ENCODE measurements at places on chromosomes 6 and 20. TPM values are rescaled to one million over a fixed set of nuclear protein-coding genes. Genes with fewer than 3 reads are reported as not detected.

Gene ID4
- total RNA-seq: 12.0 TPM

Gene CYP39A1
- total RNA-seq: 0.84 TPM

Gene TAF4
- total RNA-seq: 11.8 TPM

Gene KCNG1
- total RNA-seq: 45.9 TPM

Gene SNAP91
- total RNA-seq: 0.24 TPM

Gene SMLR1
- total RNA-seq: not detected

Gene THEMIS
- 0.07 TPM for total RNA-seq

Gene FAM217A
- total RNA-seq: not detected

Gene SLCO4A1
- total RNA-seq: 0.43 TPM

GRCh38 chr6:19325335-19325789 is 511.8 kb upstream of the ID4 start:
- no peak for DNase-seq

GRCh38 chr6:98067375-98067774 is 767.0 kb upstream of the POU3F2 start:
- no peak for DNase-seq

DNA sequence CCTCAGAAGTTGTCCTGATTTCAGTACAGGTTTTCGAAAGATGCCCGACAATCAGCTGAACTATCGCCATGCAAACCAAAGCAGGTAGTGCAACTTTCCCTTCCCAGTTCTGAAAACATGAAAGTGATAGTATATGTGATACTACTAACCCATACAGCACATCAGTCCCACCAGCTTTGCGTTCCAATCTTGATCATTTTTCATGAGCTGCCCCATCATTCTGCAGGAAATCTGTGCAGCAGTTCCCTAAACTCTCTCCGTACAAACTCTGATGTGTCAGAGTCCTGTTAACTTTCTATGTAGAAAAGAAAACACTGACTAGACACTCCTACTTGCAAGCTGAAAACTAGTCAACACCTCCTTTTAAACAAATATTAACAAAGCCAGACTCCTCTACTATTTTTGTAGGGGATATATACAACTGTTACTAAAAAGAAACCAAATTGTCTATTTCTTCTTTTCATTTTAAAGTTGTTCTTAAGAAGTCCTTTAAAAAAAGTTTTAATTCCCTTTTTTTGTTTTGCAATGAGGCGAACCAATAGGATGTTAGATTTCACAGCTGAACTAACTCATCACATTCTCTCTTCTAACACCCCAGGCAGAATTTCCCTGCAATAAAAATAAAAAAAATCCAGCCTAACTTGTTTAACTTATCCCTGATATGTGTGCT is 99.6 kb upstream of the DST start:
- DNase-seq: no peak

GRCh38 chr6:54191461-54191860 is 80.2 kb downstream of the MLIP start:
- peak; percentile 33 for DNase-seq

DNA sequence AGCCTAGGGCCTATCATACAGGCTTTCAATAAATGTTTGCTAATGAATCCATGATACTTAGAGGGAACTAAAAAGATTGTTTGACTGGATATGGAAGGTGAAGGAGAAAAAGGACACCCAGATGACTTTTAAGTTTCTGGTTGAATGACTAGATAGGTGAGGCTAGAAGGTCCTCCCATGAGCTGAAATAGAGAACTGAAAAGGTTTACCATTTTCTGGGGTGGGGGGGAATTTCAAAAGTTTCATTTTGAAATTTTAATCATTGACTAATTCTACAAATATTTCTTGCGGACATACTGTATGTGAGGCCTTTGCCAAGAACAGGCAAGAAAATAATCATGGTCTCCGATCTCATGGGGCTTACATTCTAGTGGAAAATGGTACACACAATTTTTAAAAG is 17.9 kb upstream of the ZBTB2 start:
- DNase-seq: no peak

DNA sequence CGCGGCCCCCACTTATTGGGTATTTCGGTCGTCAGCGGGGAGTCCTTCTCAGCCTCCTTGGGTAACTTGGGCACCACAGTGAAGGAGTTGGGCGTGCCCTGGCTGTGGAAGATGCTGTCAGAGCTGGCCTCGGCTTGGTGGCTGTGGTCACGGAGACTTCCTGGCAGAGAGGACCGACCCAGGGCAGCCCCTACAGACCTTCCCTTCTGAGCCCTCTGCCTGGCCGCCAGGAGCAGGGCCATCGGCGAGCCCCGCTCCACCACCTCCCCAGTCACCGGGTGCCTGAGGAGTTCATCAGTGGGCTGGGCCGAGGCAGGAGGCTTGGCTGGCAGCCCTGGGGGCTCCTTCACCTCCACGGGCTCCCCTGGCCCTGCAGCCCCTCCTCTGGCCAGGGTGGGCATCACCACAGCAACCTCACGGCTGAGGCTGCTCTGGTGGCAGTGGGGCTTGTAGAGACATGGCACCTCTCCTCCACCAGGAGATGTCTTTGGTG is 37.2 kb downstream of the C6orf132 start:
- no peak for DNase-seq

Data from astrocyte (in vitro differentiated cells and primary cell).